ENCODE measurements at places on chromosomes 6 and 20.

- no peak for DNase-seq
These were observed 9.9 kb upstream of the ARHGAP40 start for GRCh38 chr20:38591474-38592410.

DNA sequence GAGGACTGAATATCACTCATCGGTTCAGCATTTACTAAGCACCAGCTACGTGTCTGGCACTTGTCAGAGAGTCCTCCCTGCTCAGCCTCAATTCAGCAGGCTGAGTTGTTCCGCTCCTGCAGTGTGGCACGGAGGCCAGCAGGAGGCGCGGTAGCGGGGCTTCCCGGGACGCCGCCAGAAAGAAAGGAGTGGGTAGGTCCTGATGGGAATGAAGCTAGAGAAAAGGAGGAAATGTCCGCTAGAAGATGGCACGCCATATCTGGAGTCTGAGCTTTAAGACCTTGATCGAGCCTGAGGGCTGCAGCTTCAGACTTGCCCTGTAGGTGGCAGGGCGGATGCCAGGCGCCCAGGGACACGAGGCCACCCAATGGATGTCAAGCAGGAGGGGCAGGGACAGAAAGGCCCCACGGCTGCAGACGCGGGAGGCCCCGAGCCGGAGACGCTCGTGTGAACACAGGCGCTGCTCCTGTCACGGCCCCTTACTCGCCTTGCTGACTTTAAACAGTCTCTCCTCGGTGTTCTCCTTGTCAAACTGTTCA is 18.7 kb downstream of the SERPINB6 start:
- DNase-seq, result peak; percentile 82

DNA sequence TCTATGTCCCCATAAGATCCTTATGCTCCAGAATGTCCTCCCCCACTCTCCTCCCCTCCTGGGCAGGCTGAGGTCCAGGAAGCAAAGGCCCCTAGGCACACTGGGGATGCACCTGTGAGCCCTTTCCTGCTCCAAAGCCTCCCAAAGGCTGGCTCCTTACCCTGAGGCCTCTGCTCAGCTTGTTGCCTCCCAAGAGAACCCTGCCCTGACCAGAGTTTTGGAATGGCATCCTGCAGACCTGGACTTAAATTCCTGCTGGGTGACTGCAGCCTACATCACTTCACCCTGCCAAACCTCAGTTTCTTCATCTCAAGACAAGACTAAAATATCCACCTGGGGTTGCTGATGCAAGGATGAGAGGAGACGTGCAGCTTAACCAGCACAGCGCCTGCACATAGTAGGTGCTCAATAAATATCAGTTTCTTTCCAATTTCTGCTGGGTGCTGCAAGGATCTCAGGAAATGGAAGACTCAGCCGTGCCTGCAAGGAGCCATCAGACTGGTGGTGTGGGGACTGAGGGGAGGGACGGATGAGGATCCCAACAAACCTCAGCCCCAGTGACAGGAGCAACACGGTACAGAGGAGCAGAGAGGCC is 2.1 kb upstream of the LBP start:
- DNase-seq, result no peak

DNA sequence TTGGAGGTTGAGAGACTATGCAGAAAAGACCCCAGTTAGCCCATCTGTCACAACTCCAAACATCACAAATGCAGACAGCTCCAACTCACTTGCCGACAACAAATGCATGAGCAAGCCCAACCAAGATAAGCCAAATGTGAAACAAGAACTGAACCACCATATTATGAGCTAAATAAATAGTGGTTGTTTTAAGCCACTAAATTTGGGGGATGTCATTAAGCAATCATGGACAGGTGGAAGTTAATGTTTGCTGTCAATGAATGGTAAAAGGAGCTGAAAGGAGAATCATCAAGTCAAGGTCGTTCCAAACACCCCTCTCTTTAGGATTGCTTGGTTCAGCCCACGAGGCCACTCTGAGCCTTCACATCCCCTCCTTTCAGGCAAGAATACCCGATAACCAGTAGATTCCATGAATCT is 71.2 kb upstream of the PLCB4 start:
- DNase-seq, result no peak

- no peak for DNase-seq
These were observed 227.7 kb downstream of the MEI4 start for GRCh38 chr6:77880501-77880900.

DNA sequence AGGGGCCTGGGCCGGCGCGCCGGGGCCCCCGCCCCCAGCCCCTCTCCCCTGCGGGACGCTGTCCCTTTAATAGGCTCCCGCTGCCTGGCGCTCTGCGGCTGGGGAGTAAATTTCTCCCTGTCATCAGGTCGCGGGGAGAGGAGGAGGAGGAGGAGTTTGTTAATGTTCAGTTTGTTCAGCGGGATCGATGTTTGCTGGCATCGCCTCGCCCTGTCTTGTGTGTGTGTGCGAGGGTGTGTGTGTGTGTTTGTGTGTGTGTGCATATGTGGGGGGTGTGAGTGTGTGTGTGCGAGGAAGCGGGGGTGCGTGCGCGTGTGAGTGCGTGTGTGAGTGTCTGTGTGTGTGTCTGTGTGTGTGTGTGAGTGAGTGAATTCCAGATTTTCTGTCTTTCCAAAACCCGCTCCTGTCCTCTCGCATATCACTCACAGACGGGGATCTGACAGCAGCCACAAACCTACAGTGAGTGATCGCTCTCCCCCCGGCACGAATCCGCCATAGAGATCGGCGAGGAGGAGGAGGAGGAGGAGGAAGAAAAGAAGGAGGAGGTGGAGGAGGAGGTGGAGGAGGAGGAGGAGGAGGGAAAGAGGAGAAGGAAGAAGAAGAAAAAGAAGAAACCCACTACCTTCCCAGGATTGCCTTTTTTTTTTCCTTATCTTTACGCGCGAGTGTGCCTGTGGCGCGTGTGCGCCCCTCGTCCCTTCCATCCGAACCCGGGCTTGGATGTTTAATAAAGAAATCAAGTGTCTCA is at the start of gene TSHZ2:
TSS of gene TSHZ2 (plus strand) at position 169 of the 748 bp plus-strand sequence. CDS start 936 bp downstream, outside the sequence.
- no peak for DNase-seq

GRCh38 chr20:17494201-17494600 is 37.0 kb downstream of the BFSP1 start:
- DNase-seq, result no peak

DNA sequence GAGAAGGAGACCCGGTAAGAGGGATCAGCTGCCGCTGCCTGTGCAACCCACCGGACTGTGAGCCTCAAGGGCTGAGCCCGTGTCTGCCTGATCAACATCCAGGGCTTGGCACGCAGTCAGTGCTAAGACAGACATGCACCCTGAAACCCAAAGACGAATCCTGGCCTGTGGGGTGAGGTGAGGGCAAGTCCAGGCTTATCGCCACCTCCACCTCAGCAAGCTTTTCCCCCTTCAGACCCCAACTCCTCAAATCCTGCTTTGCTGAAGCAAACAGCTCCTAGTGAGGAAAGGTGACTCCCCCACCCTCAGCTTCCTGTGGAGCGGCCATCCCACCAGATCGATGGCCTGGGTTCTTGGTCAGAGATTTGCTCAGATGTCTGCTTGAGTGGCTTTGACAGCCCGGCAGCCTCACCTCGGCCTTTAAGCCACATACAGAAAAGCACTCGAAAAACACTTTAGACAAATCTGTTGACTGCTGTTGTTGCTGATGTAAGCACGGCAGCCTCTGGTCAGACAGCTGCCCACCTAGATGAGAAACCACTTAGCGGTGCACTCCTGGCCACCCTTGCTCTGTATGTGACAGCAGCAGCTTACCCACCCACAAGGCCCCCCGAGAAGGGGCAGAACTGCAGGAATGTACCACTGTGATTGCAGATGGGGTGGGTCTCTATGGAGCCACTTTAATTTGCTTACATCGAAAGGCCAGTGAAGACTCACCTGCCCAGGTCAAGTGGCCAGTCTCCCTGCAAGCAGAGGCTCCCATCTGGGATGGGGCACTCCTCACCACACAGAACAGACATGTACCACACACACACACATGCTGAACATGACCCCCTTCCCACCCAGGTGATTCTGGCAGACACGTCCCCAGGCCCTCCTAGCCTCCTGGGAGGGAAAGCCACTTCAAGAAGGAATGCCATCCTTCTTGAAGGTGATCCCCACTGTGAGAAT is 14.8 kb downstream of the MTCH1 start:
- DNase-seq, result no peak

- no peak for DNase-seq
These were observed 51.2 kb upstream of the SLC22A1 start for GRCh38 chr6:160070427-160070826.

GRCh38 chr20:38460040-38460623 is 12.5 kb upstream of the RALGAPB start:
- peak; percentile 14 for DNase-seq

- DNase-seq, result no peak
These were observed 3.9 kb upstream of the TRDN start for GRCh38 chr6:123640567-123641187.

DNA sequence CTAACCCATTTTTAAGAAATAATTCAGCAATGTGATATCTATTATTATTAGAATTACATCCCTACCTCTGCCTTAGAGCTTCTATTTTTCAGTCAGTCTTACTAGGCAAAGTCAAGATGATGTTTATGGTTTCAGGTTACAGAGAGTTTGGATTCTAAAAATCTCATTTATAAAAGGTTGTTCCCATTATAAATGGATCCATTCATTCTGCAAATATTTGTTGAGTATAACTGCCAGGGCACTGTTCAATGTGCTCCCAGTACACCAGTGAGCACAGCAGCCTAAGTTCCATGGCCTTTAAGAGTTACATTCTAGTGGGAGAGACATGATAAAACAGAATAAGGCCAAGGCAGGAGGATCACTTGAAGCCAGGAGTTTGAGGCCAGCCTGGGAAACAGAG is 75.9 kb upstream of the EYA4 start:
- no peak for DNase-seq

DNA sequence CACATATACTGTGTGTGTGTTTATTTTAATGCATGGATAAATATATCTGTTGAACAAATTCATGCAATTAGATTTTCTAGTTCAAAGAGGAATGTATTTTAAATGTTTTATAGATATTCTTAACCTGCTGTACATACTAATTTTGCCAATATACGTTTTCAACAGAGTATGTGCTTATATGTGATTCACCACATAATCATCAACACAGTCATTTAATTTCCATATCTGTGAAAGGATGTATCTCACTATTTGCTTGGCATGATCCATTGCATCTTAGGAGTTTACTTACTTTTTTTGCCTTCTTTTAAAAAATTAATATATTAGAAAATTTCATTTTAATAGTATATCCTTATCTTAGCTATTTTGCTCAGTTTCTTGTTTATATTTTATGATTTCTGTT is 902.3 kb upstream of the CITED2 start:
- DNase-seq, result no peak

GRCh38 chr6:90678049-90678779 is 91.3 kb upstream of the MAP3K7 start:
- DNase-seq, result no peak

DNA sequence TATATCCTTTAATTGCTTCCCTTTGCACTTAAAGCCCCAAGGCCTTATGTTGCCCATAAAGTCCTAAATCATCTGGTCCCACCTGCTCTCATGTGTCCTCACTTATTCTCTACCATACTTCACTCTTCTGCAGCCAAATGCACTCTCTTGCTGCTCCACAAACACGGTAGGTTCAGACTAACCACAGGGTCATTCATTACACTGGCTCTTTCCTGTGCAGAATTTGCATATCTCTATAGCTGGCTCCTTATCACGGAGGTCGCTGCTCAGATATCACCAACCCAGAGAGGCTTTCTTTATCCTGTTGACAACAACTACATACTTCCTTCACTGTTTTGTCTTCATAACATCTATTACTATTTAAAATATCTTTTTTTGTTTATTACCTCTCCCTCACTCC is 86.8 kb downstream of the MOXD1 start:
- no peak for DNase-seq

All from inflammatory macrophage treated with lipopolysaccharide for 1 hour (primary cell).